ENCODE measurements at places on chromosomes 1 and 21.

- no peak for DNase-seq
Observed at GRCh38 chr1:30749691-30750583, 7.6 kb downstream of the LAPTM5 start.

DNA sequence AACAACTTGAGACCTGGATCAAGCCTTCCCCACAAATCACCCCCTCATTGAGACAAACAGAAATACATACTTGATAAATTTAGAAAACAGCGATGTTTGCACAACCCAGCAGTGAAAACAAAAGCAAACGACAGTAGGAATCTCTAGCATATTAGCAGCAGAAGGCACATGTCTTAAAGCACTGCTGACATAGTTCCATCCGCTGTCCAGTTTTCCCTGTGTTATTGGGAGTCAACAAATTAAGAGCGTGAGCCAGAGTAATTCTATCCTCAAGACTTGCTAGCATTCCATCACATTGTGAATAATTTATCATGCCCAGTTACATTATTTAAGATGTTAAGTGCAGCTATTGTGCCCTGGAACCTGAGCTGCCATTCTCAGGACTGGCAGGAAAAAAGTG lies 55.3 kb downstream of the IGSF5 start:
- DNase-seq = no peak

- DNase-seq = peak; percentile 73
Observed at GRCh38 chr1:218025454-218025853, 259.6 kb upstream of the RRP15 start.

- DNase-seq = no peak
Observed at GRCh38 chr1:22218618-22219250, 75.8 kb upstream of the WNT4 start.

DNA sequence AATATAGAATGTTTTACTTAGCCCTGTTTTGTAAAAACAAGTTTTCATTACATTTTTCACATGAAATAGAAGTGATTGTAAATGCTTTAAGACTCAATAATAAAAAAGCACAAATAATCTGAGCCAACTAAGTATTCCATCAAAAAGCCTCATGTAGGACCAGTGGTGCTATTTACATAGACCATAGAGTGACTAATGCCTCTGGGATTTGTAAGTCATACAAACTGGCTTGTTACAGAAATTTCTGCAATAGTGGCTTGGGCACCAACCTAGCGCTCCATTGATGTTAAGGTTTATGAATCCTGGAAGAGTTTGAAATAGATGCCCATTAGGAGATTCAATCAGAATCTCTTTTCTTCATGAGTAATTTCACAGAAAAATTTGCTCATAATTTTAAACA lies 31.9 kb downstream of the ZMYM1 start:
- DNase-seq = peak; percentile 65

DNA sequence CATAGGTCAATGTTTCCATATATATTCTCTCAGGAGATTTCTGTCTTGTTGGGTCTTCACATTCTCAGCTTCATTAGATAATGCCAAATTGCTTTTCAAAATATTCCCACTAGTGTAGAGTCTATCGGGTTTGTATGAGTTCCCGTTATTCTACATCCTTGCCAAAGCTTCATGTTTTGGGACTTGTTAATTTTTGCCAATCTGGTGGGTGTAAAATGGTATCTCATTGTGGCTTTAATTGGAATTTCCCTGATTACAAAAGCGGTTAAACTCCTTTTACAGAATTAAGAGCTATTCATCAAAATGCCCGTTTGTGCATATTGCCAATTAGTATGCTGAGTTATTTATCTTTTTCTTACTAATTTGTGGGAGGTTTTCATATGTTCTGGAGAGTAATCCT lies 708.4 kb upstream of the ADAMTS5 start:
- no peak for DNase-seq

DNA sequence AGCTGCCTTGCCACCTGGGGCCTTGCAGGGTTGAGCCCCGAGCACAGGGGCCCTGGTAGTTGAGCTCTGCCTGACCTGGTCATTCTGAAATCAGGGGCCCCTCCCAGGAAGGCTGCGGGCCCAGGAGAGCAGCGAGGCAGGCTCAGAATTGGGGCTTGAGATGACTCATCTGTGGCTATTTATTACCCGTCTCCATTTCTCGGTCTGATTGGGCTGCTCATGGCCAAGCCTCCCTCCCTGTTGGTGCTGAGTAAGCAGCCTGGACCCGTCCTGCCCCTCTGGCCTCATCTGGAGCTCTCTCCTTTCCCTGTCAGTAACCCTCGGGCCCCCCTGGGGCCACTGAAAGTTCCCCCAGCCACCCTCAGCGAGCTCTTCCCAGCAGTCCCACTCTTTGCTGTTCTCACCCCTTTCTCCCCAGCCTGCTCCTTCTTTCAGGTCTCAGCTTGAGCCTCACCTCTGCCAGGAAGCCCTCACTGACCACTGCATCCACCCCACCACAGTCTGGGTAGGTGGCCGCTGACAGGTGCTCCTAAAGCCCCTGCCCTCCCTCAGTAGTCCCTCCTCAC lies 11.0 kb upstream of the TNFRSF8 start:
- DNase-seq = peak; percentile 89

DNA sequence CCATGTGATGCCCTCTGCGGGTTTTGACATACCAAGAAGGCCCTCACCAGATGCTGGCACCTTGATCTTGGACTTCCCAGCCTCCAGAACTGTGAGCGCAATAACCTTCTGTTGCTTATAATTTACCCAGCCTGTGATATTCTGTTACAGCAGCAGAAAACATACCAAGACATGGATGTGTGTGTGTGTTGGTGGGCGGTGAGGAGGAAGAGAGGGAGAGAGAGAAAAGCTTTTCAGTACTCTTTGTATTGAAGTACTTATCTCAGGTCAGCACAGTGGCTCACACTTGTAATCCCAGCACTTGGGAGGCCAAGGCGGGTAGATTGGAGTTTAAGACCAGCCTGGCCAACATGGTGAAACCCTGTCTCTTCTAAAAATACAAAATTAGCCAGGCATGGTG lies 23.1 kb downstream of the TRAPPC10 start:
- DNase-seq = no peak
